Kidney tubule cell (primary cell): ENCODE measurements at places on chromosomes 11 and 22.

DNA sequence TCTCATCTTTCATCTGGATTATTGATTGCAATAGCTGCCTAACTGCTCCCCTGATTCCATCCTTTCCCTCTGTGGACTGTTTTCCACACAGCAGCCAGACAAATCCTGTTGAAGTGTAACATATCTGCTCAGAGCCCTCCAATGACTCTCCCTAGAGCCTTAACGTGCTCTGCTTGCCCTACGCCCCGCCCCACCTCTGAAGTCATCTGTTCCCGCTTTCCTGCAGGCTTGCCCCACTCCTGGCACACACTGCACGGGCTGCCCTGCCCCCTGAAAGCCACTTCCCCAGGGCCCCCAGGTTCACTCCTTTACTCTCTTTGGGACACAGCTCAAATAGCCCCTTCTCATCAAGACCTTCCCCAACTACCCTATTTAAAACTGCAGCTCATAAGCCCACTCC, 59.5 kb downstream of the NECTIN1 start:
- no peak for DNase-seq

- peak; percentile 74 for DNase-seq
Observed at GRCh38 chr11:125433454-125434121, 62.5 kb downstream of the FEZ1 start.

GRCh38 chr11:17611049-17611448, 64.0 kb downstream of the OTOG start:
- DNase-seq: no peak

- no peak for DNase-seq
Observed at GRCh38 chr11:90491466-90491865, 268.6 kb upstream of the CHORDC1 start.

DNA sequence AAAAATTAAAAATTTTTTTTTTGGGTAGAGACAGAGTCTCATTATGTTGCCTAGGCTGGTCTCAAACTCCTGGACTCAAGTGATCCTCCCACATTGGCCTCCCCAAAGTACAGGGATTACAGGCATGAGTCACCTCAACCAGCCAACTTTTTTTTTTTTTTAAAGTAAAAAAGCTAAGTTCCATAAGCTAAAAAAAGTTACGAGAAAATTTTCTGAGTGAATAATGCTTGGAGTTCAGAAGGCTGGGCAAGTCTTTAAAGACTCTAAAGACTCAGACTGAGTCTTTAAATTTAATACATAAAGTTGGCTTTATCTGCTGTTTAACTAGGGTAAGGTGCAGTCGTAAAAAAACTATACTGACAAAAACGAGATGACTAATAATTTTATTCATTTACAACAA, 5.6 kb downstream of the DDX6 start:
- no peak for DNase-seq

- DNase-seq: no peak
Observed at GRCh38 chr11:60347084-60347797, 20.2 kb downstream of the MS4A6E start.

DNA sequence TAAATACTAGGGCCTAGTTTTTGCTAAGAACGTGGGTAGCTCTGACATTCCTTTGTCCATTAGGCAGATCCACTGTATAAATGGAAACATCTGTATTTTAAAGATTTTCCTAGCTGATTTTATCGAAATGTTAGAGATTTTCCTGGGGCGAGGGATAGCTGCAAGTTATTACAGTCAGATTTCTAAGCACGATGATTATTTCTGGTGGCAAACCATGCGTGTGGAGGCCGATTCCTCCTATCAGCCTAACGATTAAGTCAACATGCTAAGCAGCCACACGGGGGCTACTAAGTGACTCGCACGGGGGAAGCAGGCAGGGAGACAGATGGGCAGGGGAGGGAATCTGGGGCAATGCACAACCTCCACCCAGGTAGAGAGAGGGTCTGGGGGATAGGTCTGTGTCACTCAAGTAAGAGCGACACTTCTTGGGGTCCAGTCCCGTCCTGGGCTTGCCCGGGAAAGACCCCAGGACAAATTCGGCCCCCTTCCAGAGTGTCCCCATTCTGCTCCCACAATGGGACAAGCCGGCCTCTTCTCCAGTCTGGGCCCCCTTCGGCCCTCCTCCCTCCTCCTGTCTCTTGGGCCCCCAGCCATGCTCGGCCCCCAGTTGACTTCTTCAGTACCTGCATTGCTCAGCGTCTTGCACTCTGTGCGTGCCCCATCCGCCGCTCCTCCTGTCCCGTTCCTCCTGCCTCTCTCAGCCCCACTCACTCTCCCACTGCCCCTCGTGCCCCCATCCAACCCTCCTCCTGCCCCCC, 571 bp downstream of the C11orf24 start:
- peak; percentile 80 for DNase-seq

- peak; percentile 33 for DNase-seq
Observed at GRCh38 chr22:22720201-22720723, 75.8 kb downstream of the GGTLC2 start.

- no peak for DNase-seq
Observed at GRCh38 chr11:78202733-78203167, 14.0 kb downstream of the USP35 start.

- no peak for DNase-seq
Observed at GRCh38 chr11:116797816-116798215, 6.1 kb upstream of the APOA5 start.

GRCh38 chr11:68827733-68828132, 14.0 kb downstream of the CPT1A start:
- no peak for DNase-seq

GRCh38 chr22:17217179-17217578, 2.1 kb downstream of the ADA2 start:
- DNase-seq: no peak

GRCh38 chr11:101718402-101718801, 134.6 kb upstream of the TRPC6 start:
- DNase-seq: no peak

GRCh38 chr11:8059571-8060011, 21.4 kb upstream of the TUB start:
- DNase-seq: no peak

DNA sequence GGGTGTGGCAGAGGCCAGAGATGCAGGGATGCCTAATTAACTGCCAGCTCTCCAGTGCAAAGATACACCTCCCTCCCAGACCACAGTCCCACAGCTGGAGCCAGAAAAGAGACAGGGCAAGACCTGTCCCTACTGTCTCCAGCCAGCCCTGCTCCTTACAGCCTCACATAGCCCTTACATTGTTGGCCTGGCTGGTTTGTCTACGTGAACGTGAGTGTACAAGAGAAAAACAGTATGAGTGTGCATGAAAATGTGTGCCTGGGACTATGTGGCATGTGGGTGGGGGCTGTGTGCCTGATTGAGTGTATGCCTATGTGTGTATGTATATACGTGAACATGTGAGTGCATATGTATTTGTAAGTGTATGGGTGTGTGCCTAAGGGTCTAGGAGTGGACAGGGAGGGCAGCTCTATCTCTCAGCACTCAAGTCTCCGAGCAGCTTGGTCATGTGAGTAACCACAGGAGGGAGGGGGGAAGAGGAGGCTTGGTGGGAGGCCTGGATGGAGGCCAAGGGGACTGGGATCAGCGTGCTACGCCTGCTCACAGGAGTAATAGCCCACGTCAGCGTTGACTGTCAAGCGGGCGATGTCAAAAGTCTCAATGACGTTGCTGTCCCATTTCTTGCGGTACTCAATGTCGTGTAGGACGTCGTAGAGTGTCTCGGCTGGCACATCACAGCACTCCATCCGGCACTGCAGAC, 6.6 kb upstream of the ARAP1 start:
- peak; percentile 75 for DNase-seq

- DNase-seq: no peak
Observed at GRCh38 chr22:37267661-37268413, 14.5 kb upstream of the CYTH4 start.

- DNase-seq: peak; percentile 55
Observed at GRCh38 chr11:104073950-104074705, 37.7 kb downstream of the DDI1 start.

DNA sequence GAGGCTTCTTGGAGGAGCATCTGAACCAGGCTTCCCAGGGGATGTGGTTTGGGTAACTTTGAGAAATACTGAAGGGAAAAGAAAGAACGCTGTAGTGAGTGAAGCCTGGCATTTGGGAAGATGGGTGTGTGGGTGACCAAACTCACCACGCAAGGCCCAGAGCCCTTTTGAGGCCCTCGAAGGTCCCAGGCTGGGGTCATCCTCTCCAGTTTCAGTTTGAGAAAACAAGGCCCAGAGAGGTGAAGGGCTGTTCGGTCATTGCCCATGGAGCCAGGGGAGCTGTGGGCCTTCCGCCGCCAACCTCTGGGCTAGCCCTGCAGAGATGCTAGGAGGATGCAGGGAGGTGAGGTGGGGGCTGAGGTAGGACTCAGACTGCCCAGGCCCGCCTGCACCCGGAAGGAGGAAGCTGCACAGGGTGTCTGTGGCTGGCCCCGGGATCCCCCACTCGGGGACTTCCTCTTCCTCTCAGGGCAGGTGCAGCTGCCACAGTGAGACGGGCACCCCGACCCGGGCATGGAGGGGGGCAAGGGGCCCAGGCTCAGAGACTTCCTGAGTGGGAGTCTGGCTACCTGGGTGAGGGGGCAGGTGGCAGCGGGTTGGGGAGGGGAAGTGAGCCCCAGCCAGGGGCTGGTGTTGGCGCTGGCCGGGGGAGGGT, at the start of gene CCDC88B:
CCDC88B (plus strand) TSS at position 451 of the 655 bp plus-strand sequence; CDS start at position 514, 63 bp downstream.
- DNase-seq: no peak

DNA sequence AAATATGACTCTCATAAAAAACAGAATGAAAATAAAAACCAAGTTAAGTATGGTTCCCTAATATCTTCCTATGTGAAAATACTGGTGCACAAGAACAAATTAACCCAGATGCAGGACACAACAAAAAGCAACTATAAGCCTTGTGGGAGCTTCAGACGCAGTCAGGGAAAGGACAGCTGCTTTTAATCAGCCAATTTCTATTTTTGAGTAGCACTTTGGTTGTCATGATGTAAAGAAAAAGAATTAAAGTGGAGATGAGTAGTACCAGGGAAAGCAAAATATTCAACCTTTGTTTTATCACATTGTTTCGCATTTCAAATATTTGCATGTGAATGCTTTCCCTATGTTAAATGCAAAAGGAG, 339.9 kb downstream of the SOX6 start:
- DNase-seq: no peak

DNA sequence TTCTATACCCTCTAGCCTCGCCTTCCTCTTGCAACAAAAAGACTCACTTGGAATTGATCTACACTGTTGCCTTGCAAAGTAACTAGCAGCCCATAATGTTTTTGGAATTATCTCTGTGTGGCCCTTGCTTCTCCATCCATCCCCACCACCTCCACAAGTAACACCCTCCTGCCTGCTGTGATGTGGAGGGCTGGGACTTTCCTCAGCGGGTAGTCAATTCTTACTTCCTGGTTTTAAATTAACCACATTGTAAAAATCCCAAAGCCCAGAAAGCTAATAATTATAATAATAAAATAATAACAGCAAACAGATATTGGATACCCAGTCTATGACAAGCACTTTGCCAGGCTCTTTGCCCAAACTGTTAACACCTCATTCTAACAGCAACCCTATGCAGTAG, 40.8 kb upstream of the GALNT18 start:
- DNase-seq: no peak

DNA sequence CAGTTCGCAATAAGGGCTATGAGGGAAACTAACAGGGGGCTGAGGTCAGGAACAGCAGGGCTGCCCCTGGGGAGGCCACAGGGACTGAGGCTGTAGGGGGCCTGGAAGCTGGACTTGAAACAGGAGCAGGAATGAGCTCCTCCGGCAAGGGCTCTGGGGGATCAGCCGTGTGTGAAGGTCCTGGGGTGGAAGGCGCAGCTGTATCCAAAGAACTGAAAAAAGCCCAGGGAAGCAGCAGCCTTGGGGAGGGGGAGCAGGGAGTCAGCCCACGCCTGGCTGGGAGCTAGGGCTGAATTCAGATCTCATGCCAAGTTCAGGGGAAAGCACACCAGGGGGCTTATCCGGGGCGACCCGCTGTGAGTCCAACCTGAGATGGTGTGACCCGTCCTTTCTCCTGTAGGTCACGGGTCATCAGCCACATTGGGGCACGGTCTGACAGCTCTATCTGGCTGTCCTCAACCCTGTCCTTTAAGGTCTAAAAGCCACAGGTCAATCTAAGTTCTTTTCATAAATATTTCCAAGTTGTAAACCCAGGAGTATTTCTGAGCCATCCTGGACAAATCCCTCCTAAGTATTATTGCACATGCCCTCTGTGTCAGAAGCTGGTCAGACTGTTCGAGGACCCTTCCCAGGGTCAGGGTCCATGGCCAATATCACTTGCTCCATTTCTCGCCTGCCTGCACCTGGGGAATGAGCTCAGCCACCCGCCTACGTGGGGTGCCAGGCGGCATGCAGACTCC, 18.0 kb downstream of the TP53AIP1 start:
- DNase-seq: no peak

DNA sequence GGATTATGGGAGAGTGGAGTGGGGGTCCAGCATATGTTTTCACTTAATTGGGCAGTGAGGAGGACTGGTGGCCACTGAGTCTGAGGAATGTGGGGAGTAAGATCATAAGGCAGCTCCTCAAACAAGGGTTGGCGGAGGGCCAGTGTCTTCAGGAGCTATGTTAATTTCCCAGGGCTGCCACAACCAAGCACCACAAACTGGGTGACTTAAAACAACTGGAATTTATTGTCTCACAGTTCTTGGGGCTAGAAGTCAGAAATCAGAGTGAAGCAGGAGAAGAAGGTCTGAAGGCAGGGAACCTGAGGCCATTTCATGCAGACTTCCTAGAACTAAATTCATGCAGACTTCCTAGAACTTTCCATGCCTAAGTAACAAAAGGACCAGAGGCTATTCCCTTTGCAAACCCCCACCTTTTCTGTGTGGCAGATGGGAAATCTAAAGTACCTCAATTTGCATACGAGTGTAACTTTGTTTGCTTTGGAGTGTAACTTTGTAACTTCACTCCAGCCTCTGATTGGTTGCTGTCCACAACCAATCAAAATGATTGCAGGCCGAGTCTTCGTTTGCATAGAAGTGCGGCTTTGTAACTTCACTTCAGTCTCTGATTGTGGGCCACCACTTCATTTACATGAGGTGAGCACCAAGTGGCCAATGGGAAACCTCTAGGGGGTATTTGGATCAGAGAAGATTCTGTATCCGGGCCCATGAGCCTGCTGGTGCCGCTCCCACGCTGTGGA, 50.5 kb upstream of the ZBED5 start:
- peak; percentile 94 for DNase-seq

GRCh38 chr22:23692598-23693291, 1.9 kb downstream of the RGL4 start:
- no peak for DNase-seq

DNA sequence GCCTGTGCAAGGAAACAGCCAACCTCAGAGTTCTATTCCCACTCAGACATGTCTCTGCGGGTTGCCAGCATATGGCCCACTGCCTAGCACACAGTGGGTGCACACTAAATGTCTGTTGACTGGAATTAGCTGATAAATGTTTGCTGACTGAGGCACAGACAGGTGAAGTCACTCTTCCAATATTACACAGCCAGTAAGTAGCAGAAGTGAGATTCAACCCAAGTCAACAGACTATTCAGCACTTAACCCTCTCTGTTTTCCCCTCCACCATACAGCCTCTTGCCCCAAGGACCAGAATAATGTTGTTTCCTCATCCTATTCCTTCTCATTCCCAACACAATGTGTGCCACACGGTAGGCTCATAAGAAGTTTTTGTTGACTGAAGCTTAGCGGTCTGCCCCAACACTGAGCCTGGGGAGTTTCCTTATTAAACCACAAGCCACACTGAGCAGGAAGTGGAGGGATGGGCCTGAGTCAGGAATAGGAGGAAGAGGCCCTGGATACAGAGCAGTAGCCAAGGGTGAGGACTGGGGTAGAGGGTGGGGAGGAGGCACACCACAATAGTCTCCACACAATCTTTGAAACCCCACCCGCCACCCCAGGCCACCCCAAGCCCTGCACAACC, 15.7 kb upstream of the IL10RA start:
- peak; percentile 89 for DNase-seq

GRCh38 chr11:4606231-4607015, 1.6 kb downstream of the TRIM68 start:
- DNase-seq: peak; percentile 35
